ENCODE measurements at places on chromosomes 2 and 18.

DNA sequence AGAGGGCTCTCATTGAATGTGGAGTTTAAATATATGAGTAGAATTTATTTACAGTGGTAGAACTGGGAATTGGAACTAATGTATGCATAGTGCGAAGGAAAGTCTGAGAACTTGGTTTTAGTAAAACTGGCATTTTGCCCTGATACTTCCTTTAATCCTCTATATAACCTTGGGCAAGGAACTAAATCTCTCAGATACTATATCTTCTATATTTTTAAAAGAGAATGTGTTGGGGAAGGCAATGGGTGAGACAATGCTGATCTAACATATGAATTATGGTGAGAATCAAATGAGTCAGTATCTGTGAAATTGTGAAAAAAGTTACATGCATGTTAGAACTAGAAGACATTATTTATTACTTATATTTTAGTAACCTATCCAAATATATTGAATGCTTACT, 2109.4 kb upstream of the PIK3C3 start:
- DNase-seq = no peak

- no peak for DNase-seq
Measured at GRCh38 chr2:46816846-46817726, 98.5 kb downstream of the MCFD2 start.

- no peak for DNase-seq
Measured at GRCh38 chr2:24261441-24261840, 86.6 kb downstream of the FAM228A start.

- DNase-seq = no peak
Measured at GRCh38 chr2:109721135-109721534, 73.0 kb upstream of the RGPD5 start.
